CD4-positive, CD25-positive, alpha-beta regulatory T cell (primary cell): ENCODE measurements at places on chromosomes 7 and 10.

- H3K27me3 ChIP-seq = peaks cover 9% of the 10 kb centered on the region
- no peak overlapping the region for H3K4me3 ChIP-seq
- DNase-seq = no peak
- H3K4me1 ChIP-seq = peaks cover 24% of the 10 kb centered on the region
- no peak overlapping the region for H3K27ac ChIP-seq
- no peaks in the 10 kb centered on the region for H3K36me3 ChIP-seq
Observed at GRCh38 chr7:128163473-128163872, 77.6 kb upstream of the LEP start.

- peak overlapping the region; percentile 30 for H3K4me3 ChIP-seq
- H3K36me3 ChIP-seq = no peaks in the 10 kb centered on the region
- no peaks in the 10 kb centered on the region for H3K27me3 ChIP-seq
- peaks cover 23% of the 10 kb centered on the region for H3K4me1 ChIP-seq
Observed at GRCh38 chr7:1027242-1028043, 16.9 kb upstream of the GPR146 start.

- H3K4me3 ChIP-seq = no peak overlapping the region
- no peaks in the 10 kb centered on the region for H3K27me3 ChIP-seq
- no peaks in the 10 kb centered on the region for H3K36me3 ChIP-seq
- DNase-seq = no peak
- H3K4me1 ChIP-seq = peaks cover 6% of the 10 kb centered on the region
- H3K27ac ChIP-seq = no peak overlapping the region
Observed at GRCh38 chr7:105577251-105577650, 4.0 kb downstream of the EFCAB10 start.

GRCh38 chr10:48976196-48976595, 36.6 kb upstream of the LRRC18 start:
- no peaks in the 10 kb centered on the region for H3K36me3 ChIP-seq
- no peak overlapping the region for H3K4me3 ChIP-seq

DNA sequence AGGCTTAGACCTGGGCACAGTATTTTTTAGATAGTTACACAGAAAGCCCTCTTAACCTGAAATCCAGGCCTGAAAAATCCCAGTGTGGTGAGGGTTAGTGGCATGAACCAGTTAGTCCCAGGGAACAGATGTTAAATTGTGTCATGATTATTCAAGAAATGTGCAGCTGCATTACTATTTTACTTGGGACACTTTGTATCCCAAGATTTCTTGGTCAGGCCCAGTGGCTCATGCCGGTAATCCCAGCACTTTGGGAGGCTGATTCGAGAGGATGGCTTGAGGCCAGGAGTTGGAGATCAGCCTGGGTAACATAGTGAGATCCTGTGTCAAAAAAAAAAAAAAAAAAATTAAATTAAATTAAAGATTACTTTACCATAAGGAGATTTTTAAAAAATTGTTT, 36.0 kb upstream of the OTUD1 start:
- H3K36me3 ChIP-seq = no peaks in the 10 kb centered on the region
- no peak overlapping the region for H3K4me3 ChIP-seq
- H3K27ac ChIP-seq = no peak overlapping the region

- H3K4me1 ChIP-seq = no peaks in the 10 kb centered on the region
- H3K27me3 ChIP-seq = no peaks in the 10 kb centered on the region
- no peaks in the 10 kb centered on the region for H3K36me3 ChIP-seq
- H3K4me3 ChIP-seq = no peak overlapping the region
- no peak for DNase-seq
- no peak overlapping the region for H3K27ac ChIP-seq
Observed at GRCh38 chr10:52895059-52895458, 122.5 kb upstream of the MBL2 start.

DNA sequence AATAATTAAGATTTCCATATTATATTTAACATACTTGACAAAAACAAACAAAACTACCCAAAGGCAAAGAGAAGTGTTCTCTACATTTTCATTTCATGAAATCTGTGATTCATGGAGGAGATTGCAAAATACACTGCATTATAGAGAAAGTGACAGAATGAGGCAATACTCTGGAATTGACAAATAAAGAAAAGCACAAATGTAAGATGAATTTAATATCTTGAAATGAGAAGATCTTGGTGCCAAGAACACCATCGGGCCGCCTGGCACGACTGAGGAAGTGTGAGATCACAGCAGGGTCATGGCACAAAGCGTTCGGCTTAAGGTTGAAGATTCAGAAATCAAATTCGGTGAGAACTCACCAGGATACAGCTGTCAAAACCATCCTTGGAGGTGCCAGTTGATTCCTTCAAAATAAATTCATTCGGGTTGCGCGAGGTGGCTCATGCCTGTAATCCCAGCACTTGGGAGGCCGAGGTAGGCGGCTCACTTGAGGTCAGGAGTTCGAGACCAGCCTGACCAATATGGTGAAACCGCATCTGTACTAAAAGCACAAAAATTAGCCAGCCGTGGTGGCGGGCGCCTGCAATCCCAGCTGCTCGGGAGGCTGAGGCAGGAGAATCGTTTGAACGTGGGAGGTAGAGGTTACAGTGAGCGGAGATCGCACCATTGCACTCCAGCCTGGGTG, 174.0 kb upstream of the PFKP start:
- no peak for DNase-seq
- H3K27ac ChIP-seq = no peak overlapping the region
- no peaks in the 10 kb centered on the region for H3K27me3 ChIP-seq
- no peaks in the 10 kb centered on the region for H3K4me1 ChIP-seq
- no peak overlapping the region for H3K4me3 ChIP-seq

DNA sequence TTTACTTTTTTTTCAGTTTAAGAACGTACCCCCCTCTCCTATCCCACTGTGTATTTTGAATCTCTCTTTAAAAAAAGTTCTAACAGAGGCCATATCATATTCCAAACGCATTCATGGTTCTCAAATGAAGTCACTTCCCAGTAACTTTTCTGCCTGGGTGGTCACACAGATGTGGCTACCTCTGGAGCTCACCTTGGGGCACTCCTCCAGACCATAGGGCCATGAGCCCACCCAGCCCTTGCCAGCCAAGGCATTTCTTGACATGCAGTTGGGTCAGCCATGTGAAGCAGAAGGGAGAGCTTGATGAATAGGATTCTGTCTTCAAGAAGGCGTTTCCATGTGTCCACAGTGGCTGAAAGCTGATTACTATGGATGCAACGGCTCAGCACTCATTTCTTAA, 239.3 kb downstream of the RAB11FIP2 start:
- H3K4me3 ChIP-seq = no peak overlapping the region
- no peaks in the 10 kb centered on the region for H3K4me1 ChIP-seq
- H3K36me3 ChIP-seq = no peaks in the 10 kb centered on the region
- no peak for DNase-seq
- H3K27me3 ChIP-seq = no peaks in the 10 kb centered on the region
- H3K27ac ChIP-seq = no peak overlapping the region

DNA sequence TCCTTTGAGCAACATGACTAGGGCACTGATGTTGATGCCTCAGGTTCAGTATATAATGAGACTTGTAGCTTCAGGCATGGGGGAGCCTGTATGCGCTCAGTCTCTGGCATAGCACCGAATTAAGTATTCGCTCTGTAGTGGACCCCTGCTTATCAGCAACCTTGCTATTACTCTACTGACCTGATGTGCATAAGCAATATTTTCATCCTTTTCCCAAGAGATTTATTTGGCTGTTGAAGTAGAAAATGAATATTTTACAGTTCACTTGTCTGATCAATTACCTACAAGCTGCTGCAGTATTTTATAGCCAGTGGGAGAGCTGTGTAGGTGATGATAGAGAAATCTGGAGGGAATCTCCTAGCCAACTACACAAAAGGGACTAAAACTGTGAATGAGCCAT, 781.6 kb upstream of the PHF14 start:
- no peaks in the 10 kb centered on the region for H3K4me1 ChIP-seq
- no peaks in the 10 kb centered on the region for H3K36me3 ChIP-seq
- H3K27ac ChIP-seq = no peak overlapping the region
- DNase-seq = no peak
- no peak overlapping the region for H3K4me3 ChIP-seq
- no peaks in the 10 kb centered on the region for H3K27me3 ChIP-seq

GRCh38 chr10:133358162-133358924, 524 bp upstream of the FUOM start:
- no peak overlapping the region for H3K27ac ChIP-seq
- H3K4me1 ChIP-seq = peaks cover 18% of the 10 kb centered on the region
- no peaks in the 10 kb centered on the region for H3K27me3 ChIP-seq
- DNase-seq = no peak
- peaks cover 3% of the 10 kb centered on the region for H3K36me3 ChIP-seq
